ENCODE measurements at places on chromosomes 6 and 20. TPM values are rescaled to one million over a fixed set of nuclear protein-coding genes. Genes with fewer than 3 reads are reported as not detected.

Gene KCNK16
- total RNA-seq: not detected

Gene KHDRBS2
- total RNA-seq: not detected

Gene RIPPLY2
- not detected for total RNA-seq

Gene RCAN2
- total RNA-seq: 5.9 TPM

Gene COL12A1
- total RNA-seq: 110 TPM

Gene ZC2HC1B
- total RNA-seq: not detected

Gene SLC22A2
- not detected for total RNA-seq

Gene IL17A
- not detected for total RNA-seq

Gene GPR6
- total RNA-seq: not detected

Gene PDYN
- total RNA-seq: not detected

Gene PNLDC1
- not detected for total RNA-seq

Gene HLA-G
- total RNA-seq: 0.91 TPM

Gene PPARD
- total RNA-seq: 21.2 TPM

Gene SYCP2
- total RNA-seq: 0.52 TPM

Gene OR2H1
- total RNA-seq: not detected

Gene ZSCAN23
- 1.2 TPM for total RNA-seq

Gene HS3ST5
- total RNA-seq: under 0.01 TPM

Gene SRSF12
- 1.0 TPM for total RNA-seq

Gene RSPH3
- 5.0 TPM for total RNA-seq

Gene MYH7B
- total RNA-seq: not detected

Gene C20orf144
- total RNA-seq: 0.08 TPM

Gene HLA-DPA1
- 1.8 TPM for total RNA-seq

Gene CDH4
- 21.2 TPM for total RNA-seq

Gene FANCE
- 4.6 TPM for total RNA-seq

Gene MPIG6B
- not detected for total RNA-seq

Gene MCM3
- 47.7 TPM for total RNA-seq

Gene NOX3
- total RNA-seq: not detected

Gene POPDC3
- 39.7 TPM for total RNA-seq

Gene OR2J3
- total RNA-seq: not detected

Gene SLC22A16
- not detected for total RNA-seq

Measured in epithelial cell of alveolus of lung (primary cell).